ENCODE measurements at places on chromosomes 6 and 20.

DNA sequence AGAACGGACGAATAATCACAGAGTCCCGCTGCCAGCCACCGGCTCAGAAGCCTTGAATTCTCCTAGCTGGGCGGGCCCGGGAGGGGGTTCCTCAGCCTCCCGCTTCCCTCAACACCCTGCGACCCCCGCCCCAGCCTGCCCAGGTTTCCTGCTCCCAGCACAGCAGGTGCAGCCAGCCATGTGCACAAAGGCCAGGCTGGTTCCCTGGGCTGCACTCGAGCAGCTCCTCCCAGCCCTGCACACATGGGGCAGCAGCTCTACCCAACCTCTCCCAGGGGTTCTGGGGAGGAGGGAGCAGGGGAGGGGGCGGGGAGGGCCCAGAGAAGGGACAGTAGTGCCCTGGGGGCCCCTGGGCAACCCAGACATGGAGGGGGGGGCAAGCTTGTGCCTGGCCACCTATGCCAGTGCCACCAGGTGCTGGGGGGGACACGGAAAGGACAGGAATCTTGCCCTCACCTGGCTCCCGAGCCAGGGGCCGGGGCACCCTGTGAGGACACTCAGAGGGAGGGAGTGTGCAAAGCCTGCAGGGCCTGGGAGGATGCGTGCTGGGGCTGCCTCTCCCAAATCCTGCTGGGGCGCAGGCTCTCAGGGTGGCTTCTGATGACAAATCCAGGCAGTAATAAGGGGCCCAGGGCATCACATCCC is 1.2 kb upstream of the NTSR1 start:
- DNase-seq = no peak

GRCh38 chr20:14055127-14055742 is 59.9 kb downstream of the MACROD2 start:
- DNase-seq = no peak

DNA sequence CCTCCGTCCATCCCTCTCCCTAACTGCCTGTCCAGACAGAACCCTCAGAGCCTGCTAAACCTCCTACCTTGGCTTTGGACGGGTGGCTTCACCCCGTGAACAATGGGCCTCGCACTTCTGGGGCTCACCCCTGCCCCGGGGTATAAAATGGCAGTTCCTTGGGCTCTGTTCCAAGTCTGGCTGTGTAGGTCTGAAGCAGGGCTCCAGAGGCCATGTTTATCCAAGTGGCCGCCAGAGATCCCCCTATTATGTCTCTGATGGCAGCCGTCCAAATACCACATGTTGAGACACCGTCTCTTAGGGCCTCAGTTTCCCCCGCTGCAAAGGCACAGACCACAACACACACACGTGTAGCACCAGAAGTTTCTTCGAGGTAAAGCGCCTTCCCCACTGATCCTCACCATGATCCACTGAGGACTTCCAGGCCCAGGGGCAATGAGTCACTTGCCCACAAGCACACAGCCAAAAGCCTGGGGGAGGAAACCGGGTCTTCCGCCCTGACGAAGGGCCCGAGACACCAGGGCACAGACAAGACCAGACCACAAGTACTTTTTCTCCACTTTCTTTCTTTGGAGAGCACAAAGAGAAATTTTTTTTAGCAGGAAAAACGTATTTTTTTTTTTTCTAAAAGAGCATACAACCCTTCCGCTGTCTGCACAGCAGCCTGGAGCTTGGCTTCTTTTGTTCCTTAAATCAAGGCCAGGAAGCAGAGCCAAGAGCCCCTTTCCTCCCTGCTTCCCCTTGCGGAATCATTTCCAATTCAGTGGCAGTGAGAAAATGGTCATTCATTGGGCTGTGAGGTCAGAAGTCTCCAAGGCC is 11.8 kb downstream of the CPNE5 start:
- DNase-seq = no peak

DNA sequence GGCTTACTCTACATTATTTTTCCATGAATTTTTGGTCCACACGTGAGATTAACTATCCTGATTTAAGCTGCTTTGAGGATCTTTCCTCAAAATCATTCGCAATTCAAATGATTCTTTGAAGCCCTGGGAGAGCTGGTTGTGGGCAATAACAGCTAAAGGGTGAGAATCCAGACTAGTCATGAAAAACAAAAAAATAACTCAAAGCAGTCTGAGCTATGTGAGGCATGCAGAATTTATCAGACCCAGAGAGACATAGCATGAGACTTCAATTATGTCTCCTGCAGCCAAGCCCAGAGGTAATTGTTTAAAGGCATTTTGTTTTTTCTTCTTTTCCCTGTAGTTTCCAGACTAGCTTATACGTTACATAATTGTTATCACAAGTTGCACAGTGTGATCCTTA is 517.3 kb upstream of the PTCHD4 start:
- no peak for DNase-seq

GRCh38 chr20:17161673-17162481 is 65.0 kb upstream of the PCSK2 start:
- no peak for DNase-seq

DNA sequence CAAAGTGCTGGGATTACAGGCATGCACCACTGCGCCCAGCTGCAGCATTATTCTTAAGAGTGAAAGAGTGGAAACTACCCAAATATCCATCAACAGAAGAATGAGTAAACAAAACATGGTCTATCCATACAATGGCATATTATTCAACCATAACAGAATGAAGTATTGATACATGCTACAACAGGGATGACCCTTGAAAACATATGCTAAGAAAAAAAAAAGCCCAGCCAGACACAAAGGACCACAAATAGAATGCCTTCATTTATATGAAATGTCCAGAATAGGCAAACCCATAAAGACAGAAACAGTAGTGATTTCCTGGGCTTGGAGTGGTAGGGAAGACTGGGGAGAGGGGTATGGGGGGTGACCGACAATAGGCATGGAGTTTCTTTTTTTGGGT is 7.1 kb downstream of the TUBB2B start:
- DNase-seq = no peak

DNA sequence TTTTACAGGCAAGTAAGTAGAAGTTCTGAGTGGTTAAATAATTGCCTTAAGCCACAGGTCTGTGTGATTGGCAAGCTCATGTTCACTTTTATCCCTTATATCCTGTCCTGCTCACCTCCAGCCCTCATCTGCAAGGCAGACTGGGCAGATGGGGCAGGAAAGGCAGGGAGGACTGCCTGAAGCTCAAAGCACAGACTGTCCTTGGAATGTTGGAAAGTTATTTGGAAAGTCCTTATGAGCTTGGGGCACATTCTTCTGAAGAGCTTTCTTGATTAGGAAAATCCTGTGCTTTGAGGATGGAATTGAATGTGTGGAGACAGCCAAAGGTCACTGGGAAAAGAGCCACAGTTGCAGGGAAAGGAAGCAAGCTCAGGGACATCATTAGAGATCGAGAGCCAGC is 48.9 kb upstream of the STK35 start:
- no peak for DNase-seq

Data from progenitor cell of endocrine pancreas (in vitro differentiated cells).